HepG2 (cell line): ENCODE measurements at places on chromosomes 16 and 17. TPM values are rescaled to one million over a fixed set of nuclear protein-coding genes. Genes with fewer than 3 reads are reported as not detected.

Gene PPY
- not detected in 2 replicates for total RNA-seq

Gene SENP3
- 64.5 and 75.4 TPM in 2 replicates for total RNA-seq

Gene VWA3A
- 0.07 TPM in 1 of 2 replicates, not detected in the other for total RNA-seq

Gene IL34
- 1.2 and 1.4 TPM in 2 replicates for total RNA-seq

Gene MPO
- not detected in 2 replicates for total RNA-seq

Gene FZD2
- 0.13 TPM in 1 of 2 replicates, not detected in the other for total RNA-seq

- peak; percentile 66 for DNase-seq
Observed at GRCh38 chr16:29995324-29995910, at the start of gene HIRIP3. TSS of gene HIRIP3 (minus strand) at chr16:29995617. CDS start at chr16:29995605, 12 bp downstream.

GRCh38 chr16:85989376-85989775, 90.4 kb downstream of the IRF8 start:
- DNase-seq = no peak

DNA sequence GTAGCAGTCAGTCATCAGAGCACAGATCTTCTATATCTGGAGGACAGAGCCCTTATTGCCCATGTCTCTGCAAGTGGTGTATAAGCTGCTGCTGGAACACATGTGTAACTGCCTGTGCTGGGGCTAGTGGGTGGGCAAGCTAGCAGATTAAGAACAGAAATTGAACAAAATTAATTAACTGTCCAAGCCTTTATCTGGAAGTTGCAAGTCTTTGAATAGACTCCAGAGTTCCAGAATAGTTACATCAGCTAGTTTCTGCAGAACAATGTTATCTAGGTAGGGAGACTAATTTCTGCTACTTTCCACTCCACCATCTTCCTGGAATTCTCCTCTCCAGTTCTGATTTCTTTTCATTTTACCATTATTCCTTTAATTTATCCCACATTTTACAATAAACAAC, 287.3 kb downstream of the ZFHX3 start:
- DNase-seq = no peak
